ENCODE measurements at places on chromosomes 6 and 20. TPM values are rescaled to one million over a fixed set of nuclear protein-coding genes. Genes with fewer than 3 reads are reported as not detected.

The APOBEC2 gene
- total RNA-seq: 12.0 TPM

The NKX2-2 gene
- total RNA-seq: 0.05 TPM

The TREML2 gene
- total RNA-seq: 11.1 TPM

The NMBR gene
- not detected for total RNA-seq

The MYCT1 gene
- 3.5 TPM for total RNA-seq

DNA sequence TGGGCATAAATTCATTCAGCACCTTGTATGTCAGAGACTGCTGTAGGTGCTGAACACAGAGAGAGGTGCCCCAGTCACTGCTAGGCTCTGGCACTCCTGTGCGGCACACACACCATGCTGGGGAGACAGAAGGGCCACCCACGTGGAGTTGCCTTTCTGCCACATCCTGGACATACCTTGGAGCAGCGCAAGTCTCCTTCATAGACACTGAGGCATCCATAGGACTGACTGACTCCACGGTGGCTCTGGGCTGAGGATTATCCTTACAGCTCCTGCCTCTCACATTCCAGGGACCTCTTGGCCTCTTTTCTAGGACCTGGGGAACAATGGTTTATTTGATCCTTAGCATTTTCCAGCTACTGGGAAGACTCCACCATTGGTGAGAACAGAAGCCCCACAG, 26.0 kb upstream of the SLC22A23 start:
- H3K27ac ChIP-seq: no peak overlapping the region
- no peaks in the 10 kb centered on the region for H3K36me3 ChIP-seq
- no peaks in the 10 kb centered on the region for H3K4me1 ChIP-seq

DNA sequence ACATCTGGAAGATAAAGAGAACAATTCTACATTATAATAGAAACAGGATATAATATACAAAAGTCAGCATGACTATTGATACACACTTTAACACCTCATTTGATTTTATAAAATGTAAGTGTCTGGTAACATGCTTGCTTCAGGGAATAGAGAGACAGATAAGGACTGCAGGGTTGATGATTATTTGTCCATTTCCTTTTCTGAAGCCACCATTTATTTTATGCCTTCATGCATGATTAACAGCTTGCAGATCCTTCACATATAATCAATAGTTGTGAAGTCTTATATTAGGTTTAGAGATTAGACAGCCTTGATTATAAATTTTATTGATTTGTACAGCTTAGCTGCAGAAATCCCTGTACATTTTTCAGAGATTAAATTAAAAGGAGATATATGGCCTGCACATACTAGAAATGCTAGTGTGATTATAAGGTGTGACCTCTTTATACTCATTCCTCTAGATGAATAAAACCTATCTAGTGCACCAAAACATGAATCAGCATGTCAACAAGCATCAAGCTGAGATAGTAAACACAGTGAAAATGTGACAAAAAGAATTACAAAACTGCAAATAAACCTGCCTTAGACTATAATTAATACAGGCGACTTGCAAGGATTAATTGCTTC, 198.8 kb upstream of the THEMIS start:
- H3K4me3 ChIP-seq: no peak overlapping the region
- no peaks in the 10 kb centered on the region for H3K36me3 ChIP-seq
- DNase-seq: no peak
- no peak overlapping the region for H3K27ac ChIP-seq
- no peaks in the 10 kb centered on the region for H3K27me3 ChIP-seq

- H3K36me3 ChIP-seq: no peaks in the 10 kb centered on the region
- H3K27ac ChIP-seq: no peak overlapping the region
- no peak overlapping the region for H3K4me3 ChIP-seq
- H3K4me1 ChIP-seq: peaks cover 8% of the 10 kb centered on the region
- no peaks in the 10 kb centered on the region for H3K27me3 ChIP-seq
Observed at GRCh38 chr20:23090147-23090546, 4.0 kb upstream of the CD93 start.

DNA sequence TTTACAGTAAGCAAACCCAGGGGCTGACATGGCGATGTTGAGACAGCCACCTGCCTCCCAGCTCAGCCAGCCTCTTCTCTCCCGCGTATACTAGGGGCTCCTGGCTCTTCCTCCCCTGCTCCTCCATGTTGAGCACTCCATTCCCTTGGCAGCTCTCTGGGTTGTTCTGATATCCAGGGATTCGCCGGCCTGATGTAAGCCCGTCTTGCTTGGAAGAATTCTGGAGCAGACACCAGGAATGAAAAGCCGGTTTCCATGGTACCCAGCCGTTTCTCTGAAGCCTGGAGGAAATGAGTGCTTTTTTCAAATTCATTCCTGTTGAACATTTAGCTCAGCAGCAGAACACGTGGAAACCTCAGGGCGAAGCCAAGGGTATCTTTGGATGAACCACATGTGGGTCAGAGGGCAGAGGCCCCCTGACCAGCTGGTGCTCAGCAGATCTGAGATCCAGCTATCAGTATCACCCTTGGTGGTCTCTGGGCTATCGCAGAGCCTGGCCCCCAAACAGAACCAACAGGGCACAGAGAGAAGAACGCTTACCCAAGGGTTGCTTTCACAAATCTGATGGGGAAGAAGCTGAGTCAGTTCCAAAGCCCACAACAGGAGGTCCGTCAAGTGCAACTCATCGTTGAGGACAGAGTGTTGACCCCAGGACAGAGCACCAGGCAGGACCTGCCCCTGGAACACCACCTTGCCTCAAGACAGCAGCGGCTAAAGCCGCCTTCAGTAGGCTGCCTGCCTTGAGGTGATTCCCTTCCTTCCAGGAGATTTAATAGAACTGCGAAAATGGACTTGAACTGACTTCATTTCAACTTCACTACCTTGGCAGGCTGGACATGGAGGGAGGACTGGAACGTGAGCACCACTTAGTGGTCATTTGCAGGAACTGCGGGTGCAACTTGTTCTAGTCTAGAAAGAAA, 96.1 kb upstream of the RIN2 start:
- peak; percentile 28 for DNase-seq
- no peaks in the 10 kb centered on the region for H3K36me3 ChIP-seq
- H3K4me1 ChIP-seq: peaks cover 3% of the 10 kb centered on the region
- H3K27me3 ChIP-seq: no peaks in the 10 kb centered on the region
- H3K27ac ChIP-seq: no peak overlapping the region

DNA sequence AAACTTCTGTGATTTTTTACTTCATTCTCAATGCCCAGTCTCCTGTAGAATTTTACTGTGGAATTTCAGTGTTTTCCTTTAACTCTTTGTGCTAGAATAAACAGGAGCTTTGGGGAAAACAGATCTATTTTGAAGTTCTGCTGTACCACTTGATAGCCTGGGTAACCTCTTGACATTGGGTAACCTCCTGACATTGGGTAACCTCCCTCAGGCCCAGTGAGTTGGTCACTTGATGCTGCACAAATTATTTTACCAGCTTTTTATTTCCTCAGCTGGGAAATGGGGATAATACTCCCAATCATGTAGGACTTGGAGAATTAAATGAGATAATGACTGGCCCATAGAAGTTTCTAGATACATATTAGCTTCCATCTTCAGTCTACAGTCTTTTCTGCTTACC, 137.3 kb upstream of the TOP1 start:
- H3K36me3 ChIP-seq: no peaks in the 10 kb centered on the region
- no peaks in the 10 kb centered on the region for H3K27me3 ChIP-seq
- H3K4me1 ChIP-seq: peaks cover 22% of the 10 kb centered on the region
- no peak overlapping the region for H3K4me3 ChIP-seq
- no peak for DNase-seq

- no peaks in the 10 kb centered on the region for H3K36me3 ChIP-seq
- H3K4me1 ChIP-seq: no peaks in the 10 kb centered on the region
- no peak overlapping the region for H3K4me3 ChIP-seq
- DNase-seq: no peak
- H3K27me3 ChIP-seq: peaks cover 98% of the 10 kb centered on the region
Observed at GRCh38 chr6:27669624-27670301, 196.9 kb upstream of the ZNF184 start.

- DNase-seq: no peak
- H3K27ac ChIP-seq: no peak overlapping the region
- no peaks in the 10 kb centered on the region for H3K4me1 ChIP-seq
- H3K4me3 ChIP-seq: no peak overlapping the region
Observed at GRCh38 chr6:143196525-143197225, 136.0 kb downstream of the AIG1 start.

GRCh38 chr6:135739288-135739687, 112.2 kb upstream of the PDE7B start:
- H3K27me3 ChIP-seq: no peaks in the 10 kb centered on the region
- H3K27ac ChIP-seq: no peak overlapping the region
- no peak overlapping the region for H3K4me3 ChIP-seq
- no peaks in the 10 kb centered on the region for H3K36me3 ChIP-seq

- H3K27ac ChIP-seq: no peak overlapping the region
- no peaks in the 10 kb centered on the region for H3K27me3 ChIP-seq
- no peak overlapping the region for H3K4me3 ChIP-seq
- no peaks in the 10 kb centered on the region for H3K4me1 ChIP-seq
Observed at GRCh38 chr6:152124429-152125074, 317.1 kb downstream of the ESR1 start.

- no peak overlapping the region for H3K27ac ChIP-seq
- H3K27me3 ChIP-seq: no peaks in the 10 kb centered on the region
- no peak for DNase-seq
- H3K4me3 ChIP-seq: no peak overlapping the region
- H3K4me1 ChIP-seq: no peaks in the 10 kb centered on the region
Observed at GRCh38 chr6:45187836-45188235, 140.3 kb upstream of the RUNX2 start.

DNA sequence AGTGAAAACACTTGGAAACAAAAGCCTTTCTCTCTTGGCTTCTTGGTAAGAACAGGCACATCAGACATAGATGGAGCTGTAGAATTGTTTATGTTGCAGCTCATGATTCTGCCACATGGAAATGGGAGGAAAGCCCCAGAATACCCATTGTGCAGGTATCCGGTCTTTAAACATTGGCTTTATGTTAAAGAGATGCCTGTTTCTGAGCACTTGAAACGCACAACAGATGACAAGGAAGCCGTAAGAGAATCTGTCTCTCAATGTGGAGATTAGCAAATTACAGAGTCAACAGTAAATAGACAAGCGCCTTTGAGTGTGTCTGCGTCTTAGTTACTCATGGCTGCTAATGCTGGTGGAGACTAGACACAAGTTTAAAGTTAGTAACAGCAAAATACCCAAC, 10.5 kb downstream of the TNFAIP3 start:
- H3K27me3 ChIP-seq: no peaks in the 10 kb centered on the region
- H3K4me3 ChIP-seq: no peak overlapping the region
- H3K4me1 ChIP-seq: peaks cover 64% of the 10 kb centered on the region
- peaks cover 99% of the 10 kb centered on the region for H3K36me3 ChIP-seq

DNA sequence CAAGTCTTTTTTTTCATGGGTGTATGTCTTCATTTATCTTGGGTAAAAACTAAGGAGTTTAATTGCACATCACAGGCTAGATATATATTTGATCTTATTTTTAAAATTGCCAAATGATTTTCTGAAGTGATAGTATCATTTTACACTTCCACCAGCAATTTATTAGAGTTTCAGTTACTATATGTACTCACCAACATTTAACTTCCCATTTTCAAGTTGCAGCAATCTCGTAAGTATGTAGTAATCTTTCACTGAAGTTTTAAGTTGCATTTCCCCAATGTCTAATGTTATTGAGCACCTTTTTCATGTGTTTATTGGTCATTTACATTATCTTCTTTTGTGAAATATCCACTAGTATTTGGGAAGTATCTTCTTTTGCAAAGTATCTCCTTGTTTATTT, 277.4 kb upstream of the CNR1 start:
- no peaks in the 10 kb centered on the region for H3K4me1 ChIP-seq
- DNase-seq: no peak
- no peaks in the 10 kb centered on the region for H3K36me3 ChIP-seq

GRCh38 chr6:157224951-157225574, 98.3 kb downstream of the TMEM242 start:
- no peak overlapping the region for H3K4me3 ChIP-seq
- H3K27ac ChIP-seq: no peak overlapping the region
- H3K36me3 ChIP-seq: no peaks in the 10 kb centered on the region

DNA sequence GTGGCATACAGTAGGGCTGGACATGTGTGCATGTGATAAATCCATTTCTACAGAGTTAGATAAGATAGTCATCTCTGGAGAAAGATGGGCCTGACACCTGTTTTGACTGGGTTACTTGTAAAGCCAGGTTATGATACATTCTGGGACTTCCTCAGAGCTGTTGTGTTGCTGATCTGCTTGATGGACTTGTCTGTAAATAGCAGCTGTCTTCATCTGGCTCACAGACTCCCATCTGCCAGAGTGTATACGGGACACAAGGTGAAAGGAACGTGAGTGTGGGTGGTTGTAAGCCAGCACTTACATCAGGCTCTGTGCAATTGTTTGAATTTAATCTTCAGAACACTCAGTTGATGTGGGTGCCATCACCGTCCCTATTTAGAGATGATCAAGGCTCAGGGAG, 49.8 kb downstream of the ZDHHC14 start:
- no peaks in the 10 kb centered on the region for H3K36me3 ChIP-seq
- H3K27me3 ChIP-seq: no peaks in the 10 kb centered on the region
- no peak for DNase-seq
- peaks cover 4% of the 10 kb centered on the region for H3K4me1 ChIP-seq
- H3K27ac ChIP-seq: no peak overlapping the region
- no peak overlapping the region for H3K4me3 ChIP-seq

DNA sequence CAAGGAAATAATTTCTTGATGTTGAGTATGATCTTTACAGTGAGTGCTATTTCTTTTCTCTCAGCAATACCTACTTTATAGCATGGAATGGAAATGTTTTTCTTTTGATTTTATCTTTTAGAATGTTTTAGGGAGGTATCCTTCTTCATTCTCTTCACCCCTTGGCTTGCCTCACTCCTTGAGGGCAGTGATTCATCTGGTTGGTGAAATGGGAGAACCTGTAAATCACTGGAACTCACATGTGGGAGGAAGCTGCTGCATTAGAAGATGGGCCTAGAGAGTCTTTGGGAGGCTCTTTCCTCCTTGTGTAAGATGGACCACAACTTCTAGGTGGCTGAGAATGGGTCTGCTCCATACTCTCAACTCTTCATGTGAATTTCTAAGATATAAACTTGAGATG, 244.8 kb upstream of the SYNCRIP start:
- H3K27me3 ChIP-seq: no peaks in the 10 kb centered on the region
- no peak overlapping the region for H3K27ac ChIP-seq
- no peak for DNase-seq
- no peaks in the 10 kb centered on the region for H3K4me1 ChIP-seq

DNA sequence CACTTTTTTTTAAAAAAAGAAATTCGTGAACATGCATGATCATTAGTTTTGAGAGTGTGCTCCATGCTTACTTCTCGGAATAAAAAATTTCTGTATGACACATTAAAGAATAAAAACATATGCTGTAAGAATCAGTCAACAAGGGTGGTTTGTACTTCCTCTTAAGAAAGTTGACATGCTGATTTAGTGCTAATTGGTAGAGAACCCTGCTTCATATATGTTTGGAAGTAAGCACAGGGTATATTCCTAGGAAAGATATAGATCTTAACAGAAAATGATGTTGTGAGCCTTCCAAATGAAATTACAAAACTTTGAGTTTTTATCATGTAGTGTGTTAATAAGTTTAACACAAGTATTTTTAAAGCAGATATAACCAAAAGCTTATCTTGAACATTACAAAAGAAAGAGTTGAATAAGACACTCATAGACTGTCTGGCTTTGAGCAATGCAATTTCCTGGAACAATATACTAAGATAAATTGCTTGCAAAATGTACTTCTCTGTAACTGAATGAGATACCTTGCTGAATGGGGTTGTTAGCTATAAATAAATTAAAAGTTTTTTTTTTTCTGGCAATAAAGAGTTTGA, 13.8 kb upstream of the VIP start:
- H3K36me3 ChIP-seq: no peaks in the 10 kb centered on the region
- no peak overlapping the region for H3K27ac ChIP-seq
- no peak for DNase-seq
- H3K4me1 ChIP-seq: no peaks in the 10 kb centered on the region
- H3K27me3 ChIP-seq: no peaks in the 10 kb centered on the region
